ENCODE measurements at places on chromosomes 5 and 9.

DNA sequence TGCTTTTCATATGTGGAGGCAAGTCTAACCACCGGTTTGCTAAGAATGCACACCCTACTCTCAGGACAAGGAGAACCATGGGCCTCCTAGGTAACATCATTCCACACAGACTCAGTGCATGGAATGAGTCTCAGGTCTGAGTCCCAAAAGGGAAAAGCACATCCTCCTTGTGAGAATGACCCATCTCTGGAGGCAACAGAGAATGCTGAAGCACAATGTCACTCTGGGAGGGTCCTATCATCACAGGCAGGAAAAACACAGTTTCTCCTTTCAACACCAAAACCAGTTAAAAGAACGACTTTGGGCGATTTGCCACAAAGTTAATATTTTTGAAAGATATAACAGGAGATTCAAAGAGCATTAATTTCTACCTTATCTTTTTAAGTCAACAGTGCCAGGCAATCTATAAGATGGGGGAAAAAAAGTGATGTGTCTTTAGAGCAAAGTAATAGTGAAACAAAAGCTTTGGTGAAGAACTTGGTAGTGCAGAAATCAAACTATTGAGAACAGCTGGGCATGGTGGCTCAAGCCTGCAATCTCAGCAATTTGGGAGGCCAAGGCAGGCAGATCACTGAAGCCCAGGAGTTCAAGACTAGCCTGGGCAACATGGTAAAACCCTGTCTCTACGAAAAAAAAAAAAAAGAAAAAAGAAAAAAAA, 97.3 kb downstream of the OXCT1 start:
- H3K4me3 ChIP-seq: no peak overlapping the region
- H3K36me3 ChIP-seq: no peaks in the 10 kb centered on the region
- no peaks in the 10 kb centered on the region for H3K4me1 ChIP-seq
- DNase-seq: no peak
- H3K27me3 ChIP-seq: no peaks in the 10 kb centered on the region

GRCh38 chr5:57576317-57576716, 93.7 kb upstream of the ACTBL2 start:
- H3K36me3 ChIP-seq: no peaks in the 10 kb centered on the region
- no peak overlapping the region for H3K27ac ChIP-seq
- no peaks in the 10 kb centered on the region for H3K4me1 ChIP-seq
- no peaks in the 10 kb centered on the region for H3K27me3 ChIP-seq
- no peak for DNase-seq

DNA sequence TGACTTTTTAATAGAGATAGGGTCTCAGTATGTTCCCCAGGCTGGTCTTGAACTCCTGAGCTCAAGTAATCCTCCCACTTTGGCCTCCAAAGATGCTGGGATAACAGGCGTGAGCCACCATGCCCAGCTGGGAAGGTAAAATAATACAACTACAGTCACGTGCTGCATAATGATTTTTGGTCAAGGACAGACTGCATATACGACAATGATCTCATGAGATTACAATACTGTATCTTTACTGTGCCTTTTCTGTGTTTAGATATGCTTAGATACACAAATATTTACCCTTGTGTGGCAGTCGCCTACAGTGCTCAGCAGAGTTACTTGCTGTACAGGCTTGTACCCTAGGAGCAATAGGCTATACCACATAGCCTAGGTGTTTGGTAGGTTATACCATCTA, 14.2 kb upstream of the IRF1 start:
- no peaks in the 10 kb centered on the region for H3K27me3 ChIP-seq
- no peak for DNase-seq
- no peak overlapping the region for H3K27ac ChIP-seq
- no peak overlapping the region for H3K4me3 ChIP-seq
- H3K36me3 ChIP-seq: no peaks in the 10 kb centered on the region
- H3K4me1 ChIP-seq: peaks cover 13% of the 10 kb centered on the region

- no peaks in the 10 kb centered on the region for H3K36me3 ChIP-seq
- H3K27me3 ChIP-seq: no peaks in the 10 kb centered on the region
- H3K4me1 ChIP-seq: no peaks in the 10 kb centered on the region
- DNase-seq: no peak
- no peak overlapping the region for H3K27ac ChIP-seq
Measured at GRCh38 chr5:156802501-156802900, 47.6 kb upstream of the PPP1R2B start.

DNA sequence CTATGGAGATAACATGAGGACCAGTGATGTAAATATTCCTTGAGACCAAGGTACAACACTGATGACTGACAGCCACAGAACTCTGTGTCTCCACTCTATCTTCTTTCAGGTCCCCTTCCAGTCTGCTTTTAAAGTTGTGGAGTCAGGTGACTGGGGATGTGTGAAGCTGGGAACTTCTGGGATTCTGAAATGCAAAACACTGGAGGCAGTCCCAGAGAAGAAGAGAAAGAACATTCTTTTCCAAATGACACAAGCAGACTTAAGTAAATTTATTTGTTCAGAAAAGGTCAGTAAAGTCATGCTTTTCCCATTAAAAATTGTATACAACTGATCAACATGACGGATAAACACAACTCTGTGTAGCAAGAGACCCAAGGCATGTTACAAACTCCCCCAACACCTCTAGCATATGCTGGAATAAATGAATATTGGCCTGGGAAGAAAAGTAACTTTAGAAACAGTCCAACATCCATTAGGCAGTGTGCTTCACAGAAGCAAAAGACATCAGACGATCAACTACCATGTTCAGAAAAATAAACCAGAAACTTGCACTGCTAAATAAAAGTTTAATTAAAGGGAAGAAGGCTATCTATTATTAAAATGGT, 92.4 kb upstream of the IFNK start:
- H3K4me1 ChIP-seq: no peaks in the 10 kb centered on the region
- H3K27me3 ChIP-seq: no peaks in the 10 kb centered on the region
- no peak overlapping the region for H3K27ac ChIP-seq
- H3K36me3 ChIP-seq: peaks cover 2% of the 10 kb centered on the region

DNA sequence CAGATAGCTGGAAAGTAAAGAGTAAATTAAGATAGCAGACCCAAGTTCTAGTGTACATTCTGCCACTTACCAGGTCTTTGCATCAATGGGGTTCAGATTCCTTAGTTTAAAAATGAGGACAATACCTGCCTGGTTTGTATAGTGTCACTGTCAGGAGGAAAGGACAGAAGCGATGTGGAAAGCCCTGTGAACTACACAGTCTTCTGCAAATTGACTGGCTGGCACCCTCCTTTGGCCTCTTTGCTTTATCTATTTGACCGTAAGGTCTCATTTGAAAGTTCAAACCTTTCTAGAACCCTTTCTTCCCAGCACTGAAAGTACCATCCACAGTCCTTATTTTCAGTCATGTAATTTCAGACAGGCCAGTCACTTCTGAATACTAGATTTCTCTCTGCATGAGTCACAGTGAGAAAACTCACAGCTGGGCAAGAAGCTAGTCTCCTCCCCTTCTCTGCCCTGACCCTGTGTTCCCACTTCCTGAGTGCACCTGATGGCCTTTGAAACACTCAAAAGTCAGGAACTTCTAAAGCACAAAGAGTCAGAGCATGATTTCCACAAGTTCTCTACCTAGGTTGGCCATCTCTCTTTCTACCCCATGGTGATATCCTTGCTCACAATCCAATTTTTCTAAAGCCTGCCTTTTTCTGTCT, 91.3 kb upstream of the RASEF start:
- no peak overlapping the region for H3K27ac ChIP-seq
- H3K27me3 ChIP-seq: no peaks in the 10 kb centered on the region
